Activated CD4-positive, alpha-beta T cell treated with anti-CD3 and anti-CD28 coated beads, Interleukin-10, Interleukin-2, amounts not matched to agents 100 ng/mL and 50 ng/mL, durations not matched to agents 16 hours and 8 hours (primary cell): ENCODE measurements at places on chromosomes 2 and 18.

DNA sequence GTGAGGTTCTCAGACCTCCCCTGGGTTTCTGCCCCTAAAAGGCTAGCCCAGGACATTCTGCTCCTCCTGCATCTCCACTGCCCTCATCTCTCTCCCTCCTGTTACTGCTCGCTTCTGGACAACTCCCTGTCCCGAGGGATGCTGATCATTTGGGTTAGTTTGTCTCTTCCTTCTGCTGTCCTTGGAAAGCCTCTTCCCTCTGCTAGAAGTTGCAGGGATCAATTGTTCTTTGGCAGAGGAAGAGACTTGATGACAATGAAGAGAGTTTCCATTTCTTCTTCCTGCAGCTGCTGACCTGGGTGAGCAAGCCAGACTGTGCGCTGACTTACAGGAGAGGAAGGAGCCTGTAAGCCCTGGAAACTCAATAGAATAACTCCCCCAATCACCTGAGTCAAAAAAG, 68.9 kb downstream of the RDH14 start:
- DNase-seq = no peak

- no peak for DNase-seq
These were observed 221.6 kb downstream of the NCKAP5 start for GRCh38 chr2:133346654-133347053.

- DNase-seq = no peak
These were observed 583.0 kb downstream of the THSD7B start for GRCh38 chr2:137348301-137348700.

DNA sequence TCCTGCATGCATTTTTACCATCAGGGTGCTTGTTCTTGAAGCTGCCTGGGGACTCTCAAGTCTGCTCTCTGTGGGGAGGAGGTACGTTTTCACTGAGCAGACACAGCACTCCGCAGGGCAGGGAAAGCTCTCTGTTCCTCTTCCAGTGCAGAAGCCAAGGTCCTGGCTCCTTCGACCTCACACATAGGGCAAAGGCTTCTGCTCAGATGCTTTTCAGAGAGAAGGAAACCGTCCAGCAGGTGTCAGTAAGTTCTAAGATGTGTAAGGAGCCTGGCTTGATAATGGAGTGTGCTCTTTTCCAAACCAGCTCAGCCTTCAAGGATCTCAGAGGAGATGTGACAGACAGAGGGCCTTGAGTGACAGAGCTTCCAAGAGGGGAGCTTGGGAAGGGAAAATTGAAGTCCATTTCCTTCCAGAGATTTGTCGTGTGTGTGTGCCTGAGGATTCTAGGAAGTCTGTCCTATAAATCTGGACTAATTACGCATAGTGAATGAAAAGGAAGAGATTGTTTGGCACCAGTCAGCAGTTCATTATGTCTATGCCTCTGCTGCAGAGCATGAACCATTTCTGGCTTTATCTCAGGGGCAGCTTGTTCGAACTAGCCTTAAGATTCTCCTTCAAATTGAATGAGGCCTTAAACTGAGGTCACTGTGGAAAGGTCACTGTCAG, 67.3 kb upstream of the UPP2 start:
- DNase-seq = peak; percentile 28

GRCh38 chr2:42010743-42011298, 37.0 kb upstream of the PKDCC start:
- no peak for DNase-seq

DNA sequence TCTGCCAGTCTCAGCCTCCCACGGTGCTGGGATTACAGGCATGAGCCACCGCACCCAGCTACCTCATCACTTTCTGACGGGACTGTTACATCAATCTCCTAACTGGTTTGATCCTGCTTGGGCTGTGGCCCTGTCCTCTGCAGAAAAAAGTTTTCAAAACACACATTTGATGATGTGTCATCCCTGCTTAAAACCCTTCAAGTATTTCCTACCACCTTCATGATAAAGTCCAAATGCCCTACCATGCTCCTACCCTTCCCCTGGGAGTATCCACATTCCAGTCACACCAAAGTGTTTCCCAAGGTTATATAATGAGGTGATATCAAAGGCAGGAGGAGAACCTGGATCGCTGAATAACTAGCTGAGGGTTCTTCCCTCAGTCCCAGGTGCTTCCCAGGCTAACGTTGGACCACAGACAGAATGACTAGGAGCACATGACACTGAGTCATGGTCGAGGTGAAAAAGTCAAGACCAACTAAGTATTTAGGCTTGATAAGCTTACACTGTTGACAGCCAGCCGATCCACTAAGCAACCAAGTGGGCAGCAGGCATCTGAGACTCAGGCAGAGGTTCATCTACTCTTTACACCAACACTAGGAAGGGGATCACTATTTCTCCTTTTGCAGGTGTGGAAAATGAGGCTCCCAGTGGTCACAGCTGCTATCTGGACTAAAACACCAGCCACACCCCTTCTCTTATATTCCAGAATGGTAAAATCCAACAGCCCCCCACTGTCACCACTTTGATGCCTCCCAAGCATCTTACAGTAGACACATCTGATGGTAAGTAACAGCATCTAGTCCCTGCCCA, 31.8 kb downstream of the CYRIA start:
- DNase-seq = no peak

GRCh38 chr2:13481201-13481600, 764.5 kb downstream of the TRIB2 start:
- DNase-seq = no peak

DNA sequence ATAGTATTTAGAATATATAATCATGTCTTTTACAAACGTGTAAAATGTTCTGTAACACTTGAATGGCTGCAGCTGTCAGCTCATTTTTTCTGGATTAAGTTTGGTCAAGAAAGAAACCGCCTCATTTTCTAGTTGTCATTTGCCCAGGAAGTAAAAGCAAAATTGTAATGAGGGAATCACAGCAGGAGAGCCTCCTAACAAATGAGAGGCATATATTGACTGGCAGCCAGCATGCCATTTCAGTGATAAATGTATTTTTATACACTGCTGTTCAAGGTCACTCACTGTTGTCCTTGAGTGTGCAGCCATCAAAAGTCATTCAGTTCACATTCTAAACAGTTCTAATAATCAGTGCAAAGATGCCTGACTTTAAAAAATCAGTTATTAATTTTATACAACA, 144.3 kb upstream of the BOD1L2 start:
- DNase-seq = no peak

DNA sequence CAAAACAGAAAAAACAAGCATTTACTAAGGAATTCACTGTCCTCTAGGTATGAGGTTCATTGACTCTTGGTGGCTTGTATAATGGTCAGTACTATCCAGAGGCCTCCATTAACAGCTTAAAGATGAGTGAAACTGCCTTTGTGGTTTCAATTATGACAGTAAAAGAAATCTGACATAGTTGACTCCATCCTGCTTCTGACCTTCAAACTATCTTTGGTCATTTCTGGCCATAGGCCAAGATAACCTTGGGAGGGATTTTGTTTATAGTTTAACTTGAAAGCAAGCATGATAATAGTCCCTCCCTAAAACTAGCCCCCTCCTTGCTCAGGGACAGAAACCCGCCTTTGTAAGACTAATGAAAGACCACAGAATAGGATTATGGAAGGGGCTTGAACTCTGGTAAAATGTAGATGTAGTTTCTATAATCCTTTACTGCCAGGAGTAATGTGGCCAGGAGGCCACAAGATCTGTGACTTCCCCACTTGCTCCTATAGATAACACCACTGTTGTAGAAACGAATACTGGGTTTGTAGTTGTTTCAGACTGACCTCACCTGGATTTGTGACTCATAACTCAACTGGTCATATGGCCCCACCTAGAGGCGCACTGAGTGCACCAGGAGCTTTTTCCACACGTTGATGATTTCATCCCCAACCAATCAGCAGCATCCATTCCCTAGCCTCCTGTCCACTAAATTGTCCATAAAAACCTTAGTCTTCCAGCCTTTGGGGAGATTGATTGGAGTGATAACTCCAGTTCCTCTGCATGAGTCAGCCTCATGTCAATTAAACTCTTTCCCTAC, 8.6 kb upstream of the PLEKHM3 start:
- peak; percentile 55 for DNase-seq

DNA sequence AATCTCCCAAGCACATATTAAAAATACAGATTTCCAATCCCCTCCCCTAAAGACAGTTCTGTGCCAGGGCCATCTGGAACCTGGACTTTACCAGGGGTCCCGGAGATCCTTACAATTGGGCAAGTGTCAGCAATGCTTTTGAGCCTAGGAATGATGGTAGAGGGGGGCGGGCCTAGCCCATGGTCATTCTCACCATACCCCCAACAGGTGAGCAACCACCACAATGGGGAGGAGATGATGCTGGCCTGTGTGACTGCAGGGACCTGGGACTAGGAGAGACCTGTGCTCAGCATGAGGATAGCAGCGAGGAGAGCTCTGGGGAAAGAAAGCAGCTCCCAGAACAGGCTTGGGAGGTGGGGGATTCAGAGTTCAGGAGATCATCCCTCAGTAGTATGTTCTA, 13.9 kb upstream of the ASAP2 start:
- DNase-seq = no peak

DNA sequence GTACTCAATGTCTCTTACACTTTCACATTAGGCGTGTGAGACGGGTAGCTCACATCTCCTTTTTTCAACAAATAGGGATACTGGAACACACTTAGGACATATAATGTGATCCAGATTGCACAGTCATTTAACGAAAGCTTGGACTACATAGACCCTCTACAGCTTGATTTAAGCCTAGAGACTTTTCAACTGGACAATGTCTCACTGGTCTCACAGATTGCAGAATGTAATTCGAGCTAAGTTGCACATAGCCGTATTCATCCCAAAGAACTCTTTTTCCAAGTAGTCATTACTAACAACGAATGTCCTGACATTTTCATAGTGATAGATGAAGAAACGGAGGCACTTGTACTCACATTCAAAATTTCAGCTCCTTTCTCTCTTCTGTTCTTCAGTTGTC, 612.1 kb downstream of the ZEB2 start:
- no peak for DNase-seq

DNA sequence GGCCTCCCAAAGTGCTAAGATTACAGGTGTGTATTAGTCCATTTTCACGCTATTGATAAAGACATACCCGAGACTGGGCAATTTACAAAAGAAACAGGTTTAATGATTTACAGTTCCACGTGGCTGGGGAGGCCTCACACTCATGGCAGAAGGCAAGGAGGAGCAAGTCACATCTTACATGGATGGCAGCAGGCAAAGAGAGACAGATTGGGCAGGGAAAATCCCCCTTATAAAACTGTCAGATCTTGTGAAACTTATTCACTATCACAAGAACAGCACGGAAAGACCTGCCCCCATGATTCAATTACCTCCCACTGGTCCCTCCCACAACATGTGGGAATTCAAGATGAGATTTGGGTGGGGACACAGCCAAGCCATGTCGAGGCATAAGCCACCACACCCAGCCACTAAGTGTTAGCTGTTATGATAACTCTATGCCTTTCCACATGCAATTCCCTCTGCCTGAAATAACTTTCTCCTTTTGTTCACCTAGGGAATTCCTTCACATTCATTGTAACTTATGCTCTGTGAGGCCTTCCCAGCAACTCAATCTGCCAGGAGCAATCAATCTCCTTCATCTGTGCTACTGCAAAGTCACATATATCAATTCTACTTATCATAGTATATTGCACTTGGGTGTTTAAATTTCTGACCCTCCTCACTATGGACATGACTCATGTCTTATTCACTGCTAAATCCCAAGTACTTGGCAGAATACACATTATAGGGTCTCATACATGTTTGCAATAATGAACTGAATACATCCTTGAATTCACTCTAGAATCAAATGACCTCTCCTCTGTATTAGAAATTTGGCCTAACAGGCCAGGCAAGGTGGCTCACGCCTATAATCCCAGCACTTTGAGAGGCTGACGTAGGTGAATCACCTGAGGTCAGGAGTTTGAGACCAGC, 7.4 kb downstream of the MCEE start:
- DNase-seq = no peak

GRCh38 chr2:179636100-179636980, 225.1 kb downstream of the ZNF385B start:
- no peak for DNase-seq

DNA sequence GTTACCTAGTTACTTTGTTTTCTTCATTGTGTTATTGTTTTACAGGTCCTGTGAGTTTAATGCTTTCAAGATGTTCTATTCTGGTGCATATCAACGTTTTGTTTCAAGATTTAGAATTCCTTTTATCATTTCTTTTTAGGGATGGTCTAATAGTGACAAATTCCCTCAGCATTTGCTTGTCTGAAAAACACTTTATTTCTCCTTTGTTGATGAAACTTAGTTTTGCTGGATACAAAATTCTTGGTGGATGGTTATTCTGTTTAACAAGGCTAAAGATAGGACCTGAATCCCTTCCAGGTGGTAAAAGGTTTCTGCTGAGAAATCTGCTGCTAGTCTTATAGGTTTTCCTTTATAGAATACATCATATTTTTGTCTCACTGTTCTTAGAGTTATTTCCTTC, 102.3 kb downstream of the RND3 start:
- DNase-seq = no peak

DNA sequence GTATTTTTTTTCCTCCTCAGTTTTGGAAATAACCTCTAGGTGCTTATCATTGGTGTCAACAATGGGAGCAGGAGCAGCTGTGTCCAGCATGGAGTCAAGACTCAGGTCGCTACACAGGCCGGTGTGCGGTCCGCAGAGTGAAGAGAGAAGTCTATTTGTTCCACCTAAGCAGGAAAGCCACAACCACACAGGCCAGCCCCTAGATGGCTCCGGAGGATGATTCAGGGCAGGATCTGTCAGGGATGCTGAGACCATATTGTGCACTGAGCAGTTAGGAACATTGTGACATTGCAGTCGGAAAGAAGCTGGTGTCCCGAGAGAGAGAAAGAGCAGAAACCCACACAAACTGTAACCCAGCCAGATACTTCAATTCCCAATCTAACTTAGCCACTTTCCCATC, 136.9 kb downstream of the GAREM1 start:
- no peak for DNase-seq
